ENCODE measurements at places on chromosomes 7 and 10. TPM values are rescaled to one million over a fixed set of nuclear protein-coding genes. Genes with fewer than 3 reads are reported as not detected.

DNA sequence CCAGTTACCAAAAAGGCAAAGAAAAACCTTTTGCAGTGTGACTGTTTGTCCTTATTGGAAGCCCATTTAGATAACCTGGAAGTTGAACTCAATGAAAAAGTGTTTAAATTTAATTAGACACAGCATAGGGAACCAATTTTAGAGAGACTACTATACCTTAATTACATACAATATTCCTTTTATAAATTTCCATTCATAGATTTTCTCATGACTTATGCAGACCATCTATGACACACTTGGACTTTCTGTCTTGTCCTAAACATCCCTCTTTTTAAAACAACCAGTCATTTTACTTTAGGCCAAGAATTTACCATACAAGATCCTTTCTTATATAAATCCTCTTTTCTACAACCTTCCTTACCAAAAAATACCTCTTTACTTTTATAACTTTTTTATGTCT, 61.6 kb downstream of the MTURN start:
- no peak for DNase-seq

RSBN1L gene
- 53.2 TPM for total RNA-seq

DNA sequence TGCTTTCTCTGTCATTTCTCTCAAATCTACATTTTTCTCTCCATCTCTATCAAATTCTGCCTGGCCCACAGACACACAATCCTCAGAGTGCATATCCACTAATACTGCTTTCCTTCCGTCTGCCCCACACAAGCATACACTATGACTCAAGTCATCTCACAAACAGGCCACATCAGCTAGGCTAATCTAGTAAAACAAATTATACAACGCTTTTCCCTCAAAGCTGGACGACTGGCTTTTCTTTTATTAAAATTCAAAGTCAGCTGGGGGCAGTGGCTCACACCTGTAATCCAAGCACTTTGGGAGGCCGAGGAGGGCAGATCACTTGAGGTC, 161.1 kb downstream of the FAM107B start:
- DNase-seq, result no peak

GRCh38 chr7:10889266-10889898, 84.3 kb upstream of the PHF14 start:
- peak; percentile 76 for DNase-seq

- DNase-seq, result no peak
These were observed 12.7 kb downstream of the HHEX start for GRCh38 chr10:92702301-92702916.

- DNase-seq, result peak; percentile 6
These were observed 566 bp downstream of the ASNS start for GRCh38 chr7:97871659-97872024.

DNA sequence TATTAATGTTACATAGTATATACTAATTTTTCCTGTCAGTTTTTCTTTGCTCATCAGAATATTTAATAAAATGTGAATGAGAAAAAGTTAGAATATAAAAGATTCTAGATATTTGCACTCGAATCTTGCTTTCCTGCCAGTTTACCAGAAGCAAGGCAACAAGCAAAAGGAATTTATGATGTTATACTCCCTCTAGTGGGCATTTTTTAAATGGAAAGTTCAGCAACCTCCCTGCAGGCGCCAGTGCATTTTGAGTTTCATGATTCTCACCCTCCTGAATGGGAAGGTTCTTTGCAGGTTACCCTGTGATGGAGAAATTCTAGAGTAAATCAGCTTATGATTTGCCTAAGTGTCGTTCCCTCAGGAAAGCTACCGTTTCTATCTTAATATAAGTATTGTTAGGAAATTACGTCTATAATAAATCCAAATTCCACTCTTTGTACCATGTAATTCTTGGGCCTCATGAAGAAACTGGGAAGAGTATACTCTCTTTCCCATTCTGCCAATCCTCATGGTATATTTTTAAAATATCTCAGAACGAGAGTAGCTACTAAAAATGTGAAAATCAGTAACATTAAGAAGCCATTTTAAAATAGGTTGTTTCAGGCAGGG, 350.0 kb downstream of the CRPPA start:
- peak; percentile 39 for DNase-seq

DNA sequence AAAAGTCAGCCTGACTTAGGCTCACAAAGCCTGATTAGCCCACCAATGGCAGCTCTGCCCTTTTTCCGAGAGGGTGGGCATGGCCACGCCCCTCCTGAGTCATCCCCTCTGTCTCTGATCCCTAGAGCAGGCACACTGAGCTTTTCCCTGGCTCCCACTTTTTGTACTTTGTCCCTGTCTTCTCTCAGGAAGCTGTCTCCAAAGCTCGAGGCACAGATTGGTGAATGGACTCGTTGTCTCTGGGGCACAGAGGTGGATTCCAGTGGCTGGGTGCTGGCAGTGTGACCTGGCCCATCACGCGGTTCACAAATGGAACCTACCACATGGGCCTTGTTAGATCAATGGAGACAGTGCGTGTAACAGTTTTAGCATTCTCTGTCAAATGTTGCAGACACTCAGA, 313.5 kb downstream of the WDR37 start:
- no peak for DNase-seq

ARMC3 gene
- 20.2 TPM for total RNA-seq

DNA sequence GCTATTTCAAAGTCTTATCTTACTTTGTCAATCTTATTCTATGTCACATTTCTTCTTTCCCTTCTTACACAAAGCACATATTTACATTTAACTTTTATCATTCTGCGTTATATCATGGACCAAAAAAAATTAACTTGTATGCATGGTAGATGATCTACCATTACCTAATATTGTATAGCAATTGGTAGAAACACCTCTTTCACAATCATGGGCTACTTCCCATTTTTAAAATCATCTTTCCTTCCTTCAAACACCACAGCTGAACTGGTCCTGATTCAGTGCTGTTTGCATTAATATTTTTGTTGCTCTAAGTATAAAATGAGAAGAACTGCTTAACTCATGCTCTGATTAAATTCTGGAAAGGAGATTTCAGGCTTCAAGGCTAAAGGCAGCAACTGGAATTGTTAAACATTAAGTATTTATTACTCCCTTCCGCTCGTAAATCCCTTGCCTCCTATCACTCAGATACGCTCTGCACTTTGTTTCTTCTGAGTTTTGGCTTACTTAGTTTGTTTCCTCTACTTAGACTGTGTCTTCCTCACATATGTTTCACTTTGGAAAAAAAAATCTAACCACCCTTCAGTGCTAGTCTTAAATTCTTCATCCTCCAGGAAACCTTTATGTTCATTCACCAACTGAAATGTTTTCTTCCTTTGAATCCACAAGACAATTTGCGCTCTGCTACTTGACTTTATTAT, 901.4 kb downstream of the PCDH15 start:
- DNase-seq, result peak; percentile 5

GRCh38 chr10:104045151-104046089, 40.3 kb downstream of the COL17A1 start:
- DNase-seq, result peak; percentile 65

- DNase-seq, result no peak
These were observed 70.0 kb downstream of the CRTAC1 start for GRCh38 chr10:97960269-97961056.

DNA sequence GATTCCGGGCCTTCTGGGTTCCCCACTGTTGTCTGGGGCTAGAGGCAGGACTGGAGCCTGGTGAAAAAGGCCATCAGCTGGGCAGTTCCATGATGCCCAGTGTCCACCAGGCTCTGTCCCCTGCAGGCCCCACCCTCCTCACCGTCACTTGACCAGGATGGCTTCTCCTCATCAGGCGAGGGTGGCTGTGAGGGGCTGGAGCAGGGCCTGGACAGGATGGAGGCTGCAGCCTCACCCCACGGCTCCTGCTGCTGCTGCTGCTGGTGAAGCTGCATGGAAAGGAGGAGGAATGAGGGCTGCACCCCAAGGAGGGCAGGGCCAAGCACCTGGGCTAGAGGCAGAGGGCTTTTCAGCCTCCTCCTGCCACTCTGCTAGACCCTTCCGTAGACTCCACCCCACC, 8.3 kb downstream of the ATG9B start:
- DNase-seq, result no peak

Data from lung (tissue), 17 donors.